Activated CD8-positive, alpha-beta T cell treated with anti-CD3 and anti-CD28 coated beads, Interleukin-2, amount 10 ng/mL, durations not matched to agents 7 days and 5 days (primary cell): ENCODE measurements at places on chromosomes 12 and 14. TPM values are rescaled to one million over a fixed set of nuclear protein-coding genes. Genes with fewer than 3 reads are reported as not detected.
A peak's percentile ranks its signal among the peaks of the same experiment; 100 is the strongest.

KRT82 gene
- not detected for total RNA-seq

GPRC5D gene
- not detected for total RNA-seq

PRICKLE1 gene
- total RNA-seq, result 0.11 TPM

FBLN5 gene
- total RNA-seq, result 1.6 TPM

OASL gene
- total RNA-seq, result 29.2 TPM

TAS2R50 gene
- total RNA-seq, result 0.95 TPM

GRCh38 chr14:100375266-100375962 is 52.3 kb downstream of the SLC25A47 start:
- H3K4me1 ChIP-seq, result peaks cover 52% of the 10 kb centered on the region
- peaks cover 44% of the 10 kb centered on the region for H3K36me3 ChIP-seq
- H3K27ac ChIP-seq, result peak overlapping the region; percentile 96
- peak overlapping the region; percentile 95 for H3K4me3 ChIP-seq
- H3K27me3 ChIP-seq, result no peaks in the 10 kb centered on the region

GRCh38 chr12:99024191-99024590 is 379.1 kb downstream of the APAF1 start:
- no peak for DNase-seq
- no peaks in the 10 kb centered on the region for H3K36me3 ChIP-seq
- H3K27me3 ChIP-seq, result peaks cover 3% of the 10 kb centered on the region
- no peaks in the 10 kb centered on the region for H3K4me1 ChIP-seq
- no peak overlapping the region for H3K4me3 ChIP-seq

DNA sequence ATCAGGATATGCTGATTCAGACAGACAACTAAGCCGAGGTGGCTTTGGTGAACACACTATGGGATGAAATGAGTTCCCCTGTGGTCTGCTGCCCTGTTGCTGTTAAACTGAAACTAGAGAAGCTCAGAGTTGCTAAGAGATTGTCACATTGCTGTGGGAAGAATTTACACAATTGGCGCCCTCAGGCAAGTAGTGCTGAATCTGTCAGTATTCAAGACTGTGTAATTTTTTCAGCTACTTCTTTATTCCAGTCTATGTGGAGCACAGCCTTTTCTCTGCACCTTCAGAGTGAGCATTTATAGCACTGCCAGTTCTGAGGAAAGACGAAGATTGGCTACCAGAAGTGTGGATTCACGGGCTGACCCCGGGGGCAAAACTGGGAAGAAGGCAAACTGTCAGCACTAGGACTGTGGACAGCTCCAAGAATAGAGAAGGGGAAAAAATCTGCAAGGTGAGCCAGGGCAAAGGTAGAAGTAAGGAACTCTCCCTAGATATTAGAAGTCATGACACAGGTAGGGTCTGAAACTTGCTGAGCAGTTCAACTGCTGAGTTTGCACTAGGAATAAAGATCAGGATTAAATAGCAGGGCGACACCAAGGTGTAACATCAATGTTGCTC is 218.8 kb upstream of the TMPO start:
- H3K27me3 ChIP-seq, result peaks cover 4% of the 10 kb centered on the region
- H3K36me3 ChIP-seq, result no peaks in the 10 kb centered on the region
- no peak overlapping the region for H3K4me3 ChIP-seq
- no peak overlapping the region for H3K27ac ChIP-seq

GRCh38 chr12:113368331-113368730 is 9.9 kb downstream of the PLBD2 start:
- H3K4me3 ChIP-seq, result no peak overlapping the region
- no peak overlapping the region for H3K27ac ChIP-seq
- H3K27me3 ChIP-seq, result no peaks in the 10 kb centered on the region
- peaks cover 5% of the 10 kb centered on the region for H3K4me1 ChIP-seq
- no peaks in the 10 kb centered on the region for H3K36me3 ChIP-seq

GRCh38 chr12:115451780-115452736 is 768.1 kb upstream of the TBX3 start:
- no peak overlapping the region for H3K4me3 ChIP-seq
- no peaks in the 10 kb centered on the region for H3K36me3 ChIP-seq
- H3K4me1 ChIP-seq, result peaks cover 3% of the 10 kb centered on the region

GRCh38 chr12:13973996-13974395 is 7.4 kb downstream of the GRIN2B start:
- no peaks in the 10 kb centered on the region for H3K36me3 ChIP-seq
- peaks cover 15% of the 10 kb centered on the region for H3K27me3 ChIP-seq
- DNase-seq, result no peak
- H3K4me1 ChIP-seq, result no peaks in the 10 kb centered on the region
- H3K27ac ChIP-seq, result no peak overlapping the region

DNA sequence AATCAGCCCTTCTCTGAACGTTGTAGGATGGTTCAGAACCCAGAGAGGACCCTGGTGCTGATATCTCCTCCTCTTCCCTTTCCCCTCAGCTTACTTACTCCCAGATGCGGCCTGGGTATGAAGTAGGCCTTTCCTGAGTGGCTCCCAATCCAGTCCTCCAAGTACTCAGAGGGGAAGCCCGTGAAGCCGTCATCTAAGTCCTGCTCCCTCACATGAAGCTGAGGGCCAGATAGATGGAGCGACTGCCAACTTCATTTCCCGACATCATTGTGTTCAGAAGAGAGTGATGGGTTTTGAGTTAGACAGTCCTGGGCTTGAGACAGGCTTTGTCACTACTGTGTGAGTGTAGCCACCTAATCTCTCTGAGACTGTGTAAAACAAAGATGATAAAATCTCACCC is 2.7 kb downstream of the APOLD1 start:
- H3K27ac ChIP-seq, result peak overlapping the region; percentile 84
- H3K4me3 ChIP-seq, result peak overlapping the region; percentile 80
- H3K36me3 ChIP-seq, result peaks cover 9% of the 10 kb centered on the region
- no peaks in the 10 kb centered on the region for H3K27me3 ChIP-seq

DNA sequence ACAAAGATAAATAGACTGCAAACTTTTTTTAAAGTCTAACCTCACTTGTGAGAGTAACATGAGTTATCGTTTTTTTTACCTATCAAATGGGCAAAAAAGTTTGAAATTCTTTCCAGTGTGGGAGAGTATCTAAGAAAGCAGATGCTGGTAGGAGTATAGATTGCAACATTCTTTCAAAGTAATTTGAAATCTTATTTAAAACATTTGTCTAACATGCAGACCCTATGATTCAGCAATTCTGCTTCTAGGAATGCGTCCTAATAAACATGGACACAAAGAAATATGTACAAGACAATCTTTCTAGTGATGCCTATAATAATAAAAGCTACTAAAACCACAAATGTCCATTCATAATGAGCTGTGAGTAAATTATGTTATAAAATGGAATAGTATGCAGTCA is 110.4 kb upstream of the TMCC3 start:
- no peak overlapping the region for H3K27ac ChIP-seq
- H3K27me3 ChIP-seq, result peaks cover 8% of the 10 kb centered on the region
- peaks cover 9% of the 10 kb centered on the region for H3K4me1 ChIP-seq
- no peak for DNase-seq
- no peaks in the 10 kb centered on the region for H3K36me3 ChIP-seq

DNA sequence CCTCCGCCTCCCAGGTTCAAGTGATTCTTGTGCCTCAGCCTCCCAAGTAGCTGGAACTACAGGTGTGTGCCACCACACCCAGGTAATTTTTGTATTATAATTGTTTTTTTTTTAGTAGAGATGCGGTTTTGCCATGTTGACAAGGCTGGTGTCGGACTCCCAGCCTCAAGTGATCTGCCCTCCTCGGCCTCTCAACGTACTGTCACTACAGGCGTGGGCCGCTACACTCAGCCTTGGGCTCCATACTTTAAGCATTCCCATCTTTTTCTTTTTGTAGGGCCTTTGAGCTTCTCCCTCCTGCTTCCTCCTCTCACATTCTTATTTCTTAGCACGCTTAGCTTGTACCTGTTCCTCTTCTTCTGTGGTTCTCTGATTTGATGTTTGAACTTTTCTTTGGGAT is 62.8 kb downstream of the SERPINA3 start:
- no peak overlapping the region for H3K4me3 ChIP-seq
- H3K36me3 ChIP-seq, result no peaks in the 10 kb centered on the region
- H3K27me3 ChIP-seq, result peaks cover 1% of the 10 kb centered on the region

DNA sequence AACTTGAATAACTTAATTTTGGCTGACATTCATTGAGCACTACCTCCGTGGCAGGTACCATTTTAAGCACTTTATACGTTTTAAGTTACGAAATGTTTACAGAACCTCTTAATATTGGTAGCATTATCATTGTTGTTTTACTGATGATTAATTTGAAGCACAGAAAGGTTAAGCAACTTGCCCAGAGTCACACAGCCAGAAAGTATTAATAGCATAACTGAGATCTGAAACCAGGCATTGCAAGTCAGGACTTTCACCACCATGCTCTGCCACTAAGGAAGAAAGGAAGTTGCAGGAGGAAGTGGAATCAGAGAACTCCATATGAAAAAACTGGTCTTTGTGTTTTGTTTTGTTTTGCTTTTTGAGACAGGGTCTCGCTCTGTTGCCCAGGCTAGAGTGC is 28.2 kb upstream of the BCAT1 start:
- no peak for DNase-seq
- peaks cover 2% of the 10 kb centered on the region for H3K4me1 ChIP-seq
- H3K27ac ChIP-seq, result no peak overlapping the region
- H3K27me3 ChIP-seq, result no peaks in the 10 kb centered on the region
- H3K4me3 ChIP-seq, result no peak overlapping the region

GRCh38 chr12:131309700-131310099 is 356.0 kb downstream of the ADGRD1 start:
- H3K27me3 ChIP-seq, result no peaks in the 10 kb centered on the region
- no peak for DNase-seq
- peaks cover 9% of the 10 kb centered on the region for H3K4me1 ChIP-seq
- no peaks in the 10 kb centered on the region for H3K36me3 ChIP-seq

- H3K27ac ChIP-seq, result peak overlapping the region; percentile 71
- H3K4me3 ChIP-seq, result no peak overlapping the region
- H3K4me1 ChIP-seq, result peaks cover 13% of the 10 kb centered on the region
- H3K36me3 ChIP-seq, result peaks cover 31% of the 10 kb centered on the region
- DNase-seq, result peak; percentile 63
Measured at GRCh38 chr12:122336015-122336946, 70.0 kb upstream of the VPS33A start.

DNA sequence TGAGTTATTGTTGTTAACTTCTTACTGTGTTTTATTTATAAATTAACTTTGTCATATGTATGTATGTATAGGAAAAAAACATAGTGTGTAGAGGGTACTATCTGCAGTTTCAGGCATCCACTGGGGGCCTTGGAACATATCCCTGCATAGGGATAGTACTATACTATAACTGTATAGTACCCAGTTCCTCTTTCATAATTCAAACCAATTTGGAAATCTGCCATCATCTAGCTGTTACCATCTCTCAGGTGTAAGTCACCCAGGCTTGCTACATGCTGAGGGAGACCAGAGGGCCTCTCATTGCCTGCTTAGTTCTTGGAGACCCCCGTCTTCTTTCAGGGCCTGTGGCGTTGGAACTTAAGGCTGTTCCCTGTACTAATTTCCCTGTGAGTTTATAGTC is 12.9 kb upstream of the DCD start:
- H3K27ac ChIP-seq, result no peak overlapping the region
- H3K4me3 ChIP-seq, result no peak overlapping the region
- DNase-seq, result no peak
